ENCODE measurements at places on chromosomes 7 and 10.

DNA sequence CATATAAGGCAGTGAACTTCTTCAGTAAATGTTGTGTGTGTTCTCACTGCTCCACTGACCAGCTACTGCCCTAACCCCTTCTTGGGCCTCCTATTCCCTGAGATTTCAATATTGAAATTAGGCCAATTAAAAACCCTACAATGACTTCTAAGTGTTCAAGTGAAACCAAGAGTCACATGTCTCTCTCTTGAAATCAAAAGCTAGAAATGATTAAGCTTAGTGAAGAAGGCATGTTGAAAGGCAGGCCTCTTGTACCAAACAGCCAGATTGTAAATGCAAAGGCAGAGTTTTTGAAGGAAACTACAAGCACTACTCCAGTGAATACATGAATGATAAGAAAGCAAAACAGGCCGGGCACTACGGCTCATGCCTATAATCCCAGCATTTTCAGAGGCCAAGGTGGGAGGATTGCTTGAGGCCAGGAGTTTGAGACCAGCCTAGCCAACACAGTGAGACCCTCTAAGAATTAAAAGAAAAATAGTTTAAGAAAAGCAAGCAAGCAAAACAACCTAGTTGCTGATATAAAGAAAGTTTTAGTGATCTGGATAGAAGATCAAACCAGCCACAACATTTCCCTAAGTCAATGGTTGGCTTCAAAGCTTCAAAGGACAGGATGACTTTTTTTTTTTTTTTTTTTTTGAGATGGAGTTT is 22.3 kb downstream of the BRAF start:
- DNase-seq, result no peak

DNA sequence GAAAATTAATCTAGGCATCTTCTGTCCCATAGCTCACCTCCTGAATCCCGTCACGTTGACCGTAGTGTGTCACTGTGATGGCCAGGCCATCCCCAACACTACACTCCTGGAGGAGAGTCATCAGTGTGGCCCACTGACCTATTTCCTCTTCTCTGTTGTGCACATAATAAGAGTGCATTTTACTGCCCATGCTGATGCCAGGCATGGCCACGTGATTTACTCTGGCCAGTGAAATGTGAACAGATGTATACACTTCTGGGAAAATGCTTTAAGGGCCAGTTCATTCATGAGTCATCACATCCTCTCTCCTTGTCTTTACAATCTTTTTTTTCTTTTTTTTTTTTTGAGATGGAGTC is 101.9 kb upstream of the PIP4K2A start:
- no peak for DNase-seq

- DNase-seq, result no peak
These were observed 415.9 kb downstream of the RPS24 start for GRCh38 chr10:78449554-78449953.

GRCh38 chr10:28282336-28282735 is 20.5 kb downstream of the MPP7 start:
- no peak for DNase-seq

DNA sequence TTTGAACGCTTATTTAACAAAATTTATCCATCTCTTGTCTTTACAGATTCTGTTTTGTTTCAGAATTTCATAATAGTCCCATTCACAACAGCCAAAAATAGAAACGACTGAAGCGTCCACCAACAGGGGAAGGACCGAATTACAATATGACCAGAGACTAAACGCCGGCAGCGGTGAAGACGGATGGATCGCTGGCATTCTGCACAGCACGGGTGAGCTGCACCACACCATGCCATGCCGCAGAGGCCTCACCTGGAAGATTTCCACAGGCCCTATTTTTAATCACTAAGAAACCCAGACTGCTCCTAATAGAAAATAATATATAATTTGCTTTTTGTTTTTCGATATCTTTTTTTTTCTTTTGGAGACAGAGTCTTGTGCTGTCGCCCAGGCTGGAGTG is 91.0 kb downstream of the ELFN1 start:
- no peak for DNase-seq
